ENCODE measurements at places on chromosomes 2 and 18.

DNA sequence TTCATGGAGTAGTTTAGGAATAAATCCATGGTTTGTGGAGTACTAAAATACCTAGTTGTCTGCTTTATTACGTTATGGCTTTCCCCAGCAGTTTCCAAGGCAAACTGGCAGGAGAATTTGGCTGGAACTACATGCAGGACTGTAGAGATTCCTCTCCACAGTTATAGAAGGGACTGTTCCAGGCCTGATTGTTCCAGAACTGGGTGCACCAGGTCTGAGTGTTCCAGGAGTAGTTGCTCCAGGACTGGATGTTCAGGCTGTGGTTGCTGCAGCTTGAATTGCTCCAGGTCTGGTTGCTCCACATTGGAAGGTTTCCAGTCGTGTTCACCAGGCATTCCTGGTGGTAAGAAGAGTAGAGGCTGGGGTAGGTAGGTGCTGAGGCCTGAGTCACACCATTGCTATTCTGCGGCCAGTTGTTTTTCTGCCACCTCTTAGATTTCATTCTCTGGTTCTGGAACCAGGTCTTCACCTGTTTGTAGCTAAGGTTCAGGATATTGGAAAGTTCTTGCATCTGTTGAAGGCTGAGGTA lies 28.1 kb downstream of the SGPP2 start:
- no peak for DNase-seq

DNA sequence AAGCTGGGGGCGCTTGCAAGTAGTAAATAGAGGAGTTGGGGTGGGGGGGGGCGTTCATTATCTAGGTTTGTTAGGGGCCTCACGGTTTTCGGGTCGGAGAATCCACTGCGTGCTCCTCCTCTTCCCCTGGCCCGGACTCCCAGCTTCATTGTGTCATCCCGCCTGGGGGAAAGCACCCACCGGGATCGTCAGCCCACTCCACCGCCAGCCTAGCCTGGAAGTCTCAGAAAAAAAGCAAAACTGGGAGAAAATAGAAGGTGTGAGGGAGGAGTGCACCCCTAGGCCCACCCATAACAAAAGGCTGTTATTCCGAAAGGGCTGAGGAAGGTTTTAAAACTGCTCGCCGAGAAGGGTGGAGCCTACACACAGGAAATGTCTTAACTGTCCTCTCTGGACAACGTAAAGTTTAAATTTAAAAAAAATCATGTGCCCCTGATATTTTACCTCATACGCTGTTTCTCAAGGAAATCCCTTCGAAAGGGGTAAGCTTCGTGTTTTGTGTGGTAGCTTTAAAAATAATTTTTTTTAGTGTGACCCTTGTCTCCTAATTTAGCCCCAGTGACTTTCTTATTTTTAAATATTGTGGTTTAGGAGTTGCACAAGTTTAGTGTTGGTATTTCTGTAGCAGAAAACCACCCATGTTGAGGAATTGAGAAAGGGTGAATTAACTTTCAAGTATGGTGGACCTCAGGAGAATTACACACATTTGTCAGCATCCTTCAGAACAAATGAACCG lies 104.2 kb downstream of the SPTBN1 start:
- DNase-seq = no peak

DNA sequence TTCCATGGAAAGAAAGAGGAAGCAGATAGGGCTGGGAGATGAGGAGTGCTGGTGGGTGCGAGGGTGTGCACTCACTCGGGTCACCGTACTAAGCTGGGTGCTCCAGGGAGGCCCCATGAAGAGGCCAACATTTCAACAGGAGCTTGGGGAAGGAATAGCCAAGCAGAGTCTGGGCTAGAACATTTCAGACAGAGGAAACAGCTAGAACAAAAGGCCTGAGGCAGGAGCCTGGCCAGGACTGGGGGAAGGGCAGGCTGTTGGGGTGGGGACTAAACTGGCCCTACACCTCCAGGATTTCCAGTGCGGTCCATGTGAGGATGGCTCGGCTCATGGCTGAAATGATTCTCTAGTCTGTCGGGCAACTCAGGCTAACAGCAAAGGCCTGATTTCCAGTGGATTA lies 90.8 kb downstream of the ZFP36L2 start:
- DNase-seq = no peak

- DNase-seq = no peak
These were observed 51.7 kb downstream of the SOS1 start for GRCh38 chr2:39069136-39069515.

DNA sequence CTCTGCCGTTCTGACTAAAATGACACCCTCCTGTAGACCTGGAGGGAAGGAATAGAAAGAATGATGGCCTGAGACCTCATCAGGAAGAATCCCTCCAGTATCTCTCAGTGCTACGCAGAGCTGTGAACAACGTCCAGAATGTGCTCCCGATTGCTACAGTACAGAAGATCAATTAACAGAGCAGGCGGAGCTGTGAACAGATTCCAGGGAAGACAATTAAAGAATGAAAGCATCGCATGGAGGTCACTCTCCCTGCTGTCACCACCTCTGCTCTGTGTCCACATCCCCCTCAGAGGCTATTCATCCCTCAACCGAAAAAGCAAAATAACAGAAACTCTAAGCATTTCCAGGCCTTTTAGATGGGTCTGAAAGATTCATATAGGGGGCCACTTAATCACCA lies 481.0 kb downstream of the EIPR1 start:
- no peak for DNase-seq

DNA sequence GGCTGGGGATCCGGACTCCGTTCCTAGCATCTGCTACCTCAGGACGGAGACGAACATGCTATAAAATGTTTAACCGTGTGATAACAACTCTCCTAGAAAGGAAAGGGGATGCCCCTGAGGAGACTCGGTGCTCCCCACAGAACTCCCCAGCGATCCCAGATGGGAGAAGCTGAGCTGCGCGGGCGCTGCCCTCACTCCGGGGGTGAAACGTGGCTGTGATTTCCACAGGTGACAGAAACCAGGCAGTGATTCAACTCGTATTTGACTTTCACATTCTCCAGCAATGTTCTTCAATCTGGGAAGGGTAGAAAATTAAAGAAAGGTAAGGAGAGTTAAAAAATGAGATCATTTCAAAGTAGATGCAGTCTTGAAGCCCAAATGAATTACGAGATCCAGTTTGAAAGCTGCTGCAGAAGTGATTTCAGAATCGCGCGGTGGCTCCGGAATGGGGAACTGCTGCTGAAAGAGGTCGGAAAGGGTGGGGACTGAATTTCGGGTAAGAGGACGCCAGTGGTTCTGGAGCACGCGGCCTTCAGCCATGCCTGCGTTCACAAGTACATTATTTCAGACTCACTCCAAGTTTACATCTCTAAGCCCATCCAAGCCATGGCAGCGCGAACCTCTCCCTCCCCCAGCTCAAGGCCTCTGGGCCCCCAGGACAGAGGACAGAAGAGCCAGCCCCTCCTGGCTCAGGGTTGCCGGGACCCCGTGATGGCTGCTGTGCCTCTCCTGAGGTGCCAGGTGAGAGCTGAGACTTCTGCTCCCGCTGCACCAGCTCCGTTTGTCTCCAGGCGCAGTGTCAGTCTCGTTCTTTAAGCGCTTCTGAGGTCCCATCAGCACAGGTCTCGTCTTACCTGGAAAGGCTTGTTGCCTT lies 39.5 kb downstream of the ADNP2 start:
- DNase-seq = no peak

- DNase-seq = no peak
These were observed 59.4 kb downstream of the SNORC start for GRCh38 chr2:232929303-232930058.

DNA sequence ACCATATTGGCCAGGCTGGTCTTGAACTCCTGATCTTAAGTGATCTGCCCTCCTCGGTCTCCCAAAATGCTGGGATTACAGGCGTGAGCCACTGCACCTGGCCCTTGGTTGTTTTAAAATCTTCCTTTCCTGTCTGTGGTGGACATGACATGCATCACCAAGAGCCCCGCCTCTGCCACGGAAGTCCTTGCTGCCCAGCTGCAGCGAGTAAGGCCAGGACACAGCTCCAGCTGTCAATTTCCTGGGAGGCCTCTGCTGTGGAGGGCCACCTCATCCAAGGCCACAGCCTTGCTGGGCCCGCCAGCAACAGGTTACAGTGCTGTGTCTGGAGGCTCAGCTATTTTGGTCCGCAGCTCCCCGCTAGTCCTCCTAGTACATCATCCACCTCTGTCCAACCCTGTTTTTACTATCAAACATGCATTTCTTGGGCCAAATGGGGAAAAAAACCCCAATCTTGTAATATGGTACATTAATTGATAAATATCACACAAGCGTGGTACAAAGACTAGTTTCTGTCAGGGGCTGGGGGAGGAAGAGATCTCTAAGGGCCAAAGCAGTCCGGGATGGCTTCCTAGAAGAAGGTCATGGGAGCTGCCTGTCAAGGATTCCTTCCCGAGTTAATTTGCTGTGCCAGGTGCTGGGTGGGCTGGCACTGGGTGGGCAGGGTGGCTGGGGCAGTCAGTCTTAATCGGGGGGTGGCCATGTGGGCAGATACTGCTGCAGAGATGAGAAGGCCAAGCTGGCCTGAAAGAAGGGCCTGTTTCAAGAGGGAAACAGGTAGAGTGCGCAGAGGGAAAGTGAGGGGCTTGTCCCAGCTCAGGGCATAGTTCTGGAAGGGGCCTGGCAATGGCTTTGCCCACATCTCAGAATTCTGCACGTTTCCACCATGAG lies 100.5 kb downstream of the INHBB start:
- no peak for DNase-seq

DNA sequence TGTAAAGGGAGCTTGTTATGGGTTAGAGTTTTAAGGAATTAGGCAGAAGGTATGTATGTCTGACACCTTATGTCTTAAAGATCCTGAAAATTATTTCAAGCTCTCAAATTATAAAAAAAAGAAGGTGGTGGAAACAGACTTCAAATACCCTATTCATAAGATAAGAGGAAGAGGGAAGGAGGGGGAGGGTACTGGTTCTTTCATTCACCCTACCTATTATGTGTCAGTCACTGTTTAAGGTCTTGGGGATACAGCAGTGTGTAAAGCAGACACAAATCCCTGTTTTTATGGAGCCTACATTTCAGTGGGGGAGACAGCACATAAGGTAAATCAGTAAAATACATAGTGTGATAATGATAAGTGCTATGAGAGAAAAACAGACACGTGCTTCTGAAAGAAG lies 184.4 kb downstream of the FHOD3 start:
- DNase-seq = no peak

- no peak for DNase-seq
These were observed 90.6 kb upstream of the LDAH start for GRCh38 chr2:20913491-20913890.

- DNase-seq = no peak
These were observed 695 bp upstream of the BIRC6 start for GRCh38 chr2:32355976-32356680.

DNA sequence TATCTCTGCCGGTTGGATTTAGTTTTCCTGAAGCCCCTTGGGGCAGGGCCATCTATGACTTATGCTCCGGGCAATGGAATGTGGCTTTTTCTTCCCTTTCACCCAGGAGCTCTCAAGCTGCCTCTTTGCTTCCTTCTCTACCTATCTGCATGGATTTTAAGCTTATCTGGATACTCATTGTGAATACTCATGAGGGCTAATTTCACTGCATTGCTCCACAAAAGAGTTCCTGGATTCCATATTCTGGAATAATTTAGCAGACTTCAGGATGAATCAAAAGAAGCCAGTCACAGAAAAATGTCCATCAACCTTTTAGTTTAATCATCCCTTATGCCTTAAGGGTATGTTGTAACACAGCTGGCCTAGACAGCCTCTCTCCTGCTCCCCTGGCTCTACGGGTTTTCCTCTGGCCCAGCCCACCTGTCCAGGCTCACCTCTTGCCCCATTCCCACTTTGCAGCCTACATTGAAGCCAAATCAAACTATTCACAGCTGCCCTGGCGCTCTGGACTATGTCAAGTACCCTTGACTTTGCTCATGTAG lies 122.8 kb upstream of the RMDN2 start:
- no peak for DNase-seq

GRCh38 chr2:179703702-179704101 lies 157.7 kb downstream of the ZNF385B start:
- DNase-seq = no peak

DNA sequence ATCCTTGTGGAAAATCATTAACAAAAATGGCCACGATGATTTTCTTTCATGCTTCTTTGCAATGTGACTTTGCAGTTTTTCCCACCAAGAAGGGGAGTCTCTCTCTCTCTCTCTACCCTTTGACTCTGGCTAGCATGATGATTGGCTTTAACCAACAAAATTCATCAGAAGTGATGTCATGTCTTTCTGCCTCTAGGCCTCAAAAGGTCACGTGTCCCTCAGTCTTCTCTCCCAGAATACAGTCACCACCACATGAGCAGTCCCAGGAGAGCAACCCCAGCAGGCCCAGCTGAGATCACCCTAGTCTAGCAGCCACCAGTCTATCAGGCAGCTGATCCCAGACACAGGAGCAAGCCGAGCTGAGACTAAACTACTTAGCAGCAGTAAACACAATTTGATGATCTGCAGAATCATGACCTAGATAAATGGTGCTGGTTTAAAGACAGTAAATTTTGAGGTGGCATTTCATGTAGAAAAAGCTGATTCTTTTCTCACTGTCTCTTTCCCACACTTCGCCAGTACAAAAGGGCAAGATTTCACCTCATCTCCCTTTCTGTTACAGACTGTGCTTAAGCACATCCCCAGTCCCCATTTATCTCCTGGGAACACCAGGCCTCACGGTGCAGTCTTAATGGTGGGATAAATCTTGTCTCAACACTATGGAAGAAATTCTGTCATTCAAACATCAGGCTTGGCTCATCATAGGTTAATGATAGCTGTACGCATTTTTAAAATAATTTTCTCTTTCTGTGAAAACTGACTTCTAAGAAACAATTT lies 132.7 kb downstream of the SCG2 start:
- DNase-seq = no peak

GRCh38 chr2:50781646-50782045 lies 250.3 kb downstream of the NRXN1 start:
- DNase-seq = no peak

DNA sequence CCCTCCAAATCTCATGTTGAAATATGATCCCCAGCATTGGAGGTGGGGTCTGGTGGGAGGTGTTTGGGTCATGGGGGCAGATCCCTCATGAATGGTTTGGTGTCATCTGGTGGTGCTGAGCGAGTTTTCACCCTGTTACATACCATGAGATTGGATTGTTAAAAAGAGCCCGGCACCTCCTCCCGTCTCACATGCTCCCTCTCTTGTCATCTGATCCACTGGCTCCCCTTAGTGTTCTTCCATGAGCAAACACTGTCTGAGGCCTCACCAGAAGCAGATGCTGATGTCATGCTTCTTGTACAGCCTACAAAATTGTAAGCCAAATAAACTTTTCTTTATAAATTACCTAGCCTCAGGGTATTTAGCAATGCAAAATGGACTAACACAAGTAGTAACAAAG lies 405.0 kb upstream of the SLC39A10 start:
- no peak for DNase-seq
